ENCODE measurements at places on chromosomes 7 and 10.

- DNase-seq: no peak
These were observed 226.0 kb upstream of the NFE2L3 start for GRCh38 chr7:25926009-25926408.

DNA sequence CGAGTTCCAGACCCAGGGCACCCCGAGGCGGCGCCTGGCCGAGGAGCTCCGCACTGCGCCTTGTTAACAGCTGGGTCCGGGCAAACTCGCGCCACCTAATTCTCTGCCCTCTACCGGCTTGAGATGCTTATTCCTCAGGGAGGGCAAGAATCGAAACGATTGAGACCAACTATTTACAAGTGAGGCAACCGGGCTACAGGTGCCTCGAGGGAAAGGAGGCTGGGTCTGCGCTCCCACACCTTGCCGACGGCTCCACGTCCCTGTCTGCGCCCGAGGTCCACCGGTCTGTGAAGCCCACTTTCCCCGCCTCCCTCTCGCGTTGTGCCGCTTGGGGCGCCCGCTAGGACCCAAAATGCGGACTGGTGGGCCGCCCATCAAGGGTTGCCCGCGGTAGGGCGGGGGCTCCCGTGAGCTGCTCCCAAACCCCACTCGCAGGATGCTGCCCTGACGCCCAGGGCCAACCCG, 527 bp downstream of the AKR1B1 start:
- no peak for DNase-seq

DNA sequence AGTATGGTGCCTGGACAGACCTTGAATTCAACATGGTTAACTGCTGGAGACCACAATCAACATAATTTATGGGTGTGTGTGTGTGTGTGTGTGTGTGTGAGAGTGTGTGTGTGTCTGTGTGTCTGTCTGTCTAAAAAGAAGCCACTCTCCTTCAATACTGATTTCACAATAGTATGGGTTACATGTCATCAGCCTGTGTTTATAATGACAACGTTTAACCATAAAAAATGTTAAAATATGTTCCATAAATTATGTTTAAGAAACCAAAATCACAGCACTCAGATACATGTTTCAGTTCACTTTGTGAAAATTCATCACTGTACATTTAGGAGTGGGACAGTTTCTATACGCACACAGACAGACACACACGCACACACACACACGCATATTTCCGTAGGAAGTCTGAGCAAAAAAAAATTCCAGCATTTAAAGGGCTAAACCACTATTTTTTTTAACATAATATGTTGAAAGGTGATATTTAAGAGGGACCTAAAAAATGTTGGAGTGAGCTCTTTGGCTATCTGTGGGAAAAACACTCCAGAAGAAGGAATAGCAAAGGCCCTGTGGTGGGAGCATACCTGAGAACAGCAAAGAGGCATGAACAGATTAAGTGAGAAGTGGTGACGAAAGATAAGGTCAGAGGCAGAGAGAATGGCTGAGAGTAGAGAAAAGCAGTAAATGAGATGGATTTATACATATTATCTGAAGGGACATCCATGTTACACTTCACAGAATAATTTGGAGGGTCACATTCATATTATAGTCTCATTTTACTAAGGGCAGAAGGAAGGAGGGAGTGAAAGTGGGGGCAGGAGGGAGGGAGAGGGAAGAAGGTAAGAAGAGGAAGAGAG, 10.9 kb downstream of the PDZD8 start:
- no peak for DNase-seq

GRCh38 chr10:79116368-79116767, 47.6 kb downstream of the ZMIZ1 start:
- no peak for DNase-seq

GRCh38 chr10:129932182-129932581, 31.9 kb downstream of the EBF3 start:
- DNase-seq: no peak

DNA sequence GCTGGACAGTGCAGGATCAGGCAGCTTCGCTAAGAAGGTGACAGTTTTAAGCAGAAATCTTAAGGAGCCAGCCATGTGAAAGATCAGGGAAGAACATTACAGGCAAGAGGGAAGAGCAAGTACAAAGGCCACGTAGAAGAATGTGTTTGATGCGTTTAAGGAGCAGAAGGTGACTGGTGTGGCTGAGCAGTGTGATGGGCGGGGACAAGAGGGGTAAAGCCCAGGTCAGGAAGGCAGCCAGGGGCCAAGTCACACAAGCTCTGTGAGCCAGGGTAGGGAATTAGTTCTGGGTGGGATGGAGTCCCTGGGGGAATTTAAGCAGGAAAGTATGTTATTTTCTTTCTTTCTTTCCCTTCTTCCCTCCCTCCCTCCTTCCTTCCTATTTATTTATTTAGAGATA, 166.9 kb downstream of the SH3PXD2A start:
- DNase-seq: no peak

GRCh38 chr7:123154231-123154860, 45.4 kb downstream of the SLC13A1 start:
- peak; percentile 52 for DNase-seq

DNA sequence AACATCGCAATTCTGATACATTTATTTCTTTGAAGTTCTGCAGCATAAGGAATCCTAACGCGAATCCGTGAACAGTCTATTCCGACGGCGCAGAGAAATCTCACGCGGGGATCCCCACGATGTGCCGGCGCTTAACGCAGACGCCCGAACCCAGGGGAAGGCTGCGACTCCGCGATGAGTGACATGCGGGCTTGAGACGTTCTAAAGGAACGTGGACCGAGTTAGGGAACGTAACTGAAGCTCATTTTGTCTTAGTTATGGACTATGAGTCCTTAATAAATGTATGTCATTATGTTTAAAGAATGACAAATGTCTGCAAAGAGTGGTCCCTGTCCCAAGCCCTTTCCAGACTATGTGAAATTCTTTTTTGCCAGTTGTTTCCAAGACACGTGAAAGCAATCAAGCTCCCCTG, 995 bp upstream of the PARD3 start:
- DNase-seq: no peak

DNA sequence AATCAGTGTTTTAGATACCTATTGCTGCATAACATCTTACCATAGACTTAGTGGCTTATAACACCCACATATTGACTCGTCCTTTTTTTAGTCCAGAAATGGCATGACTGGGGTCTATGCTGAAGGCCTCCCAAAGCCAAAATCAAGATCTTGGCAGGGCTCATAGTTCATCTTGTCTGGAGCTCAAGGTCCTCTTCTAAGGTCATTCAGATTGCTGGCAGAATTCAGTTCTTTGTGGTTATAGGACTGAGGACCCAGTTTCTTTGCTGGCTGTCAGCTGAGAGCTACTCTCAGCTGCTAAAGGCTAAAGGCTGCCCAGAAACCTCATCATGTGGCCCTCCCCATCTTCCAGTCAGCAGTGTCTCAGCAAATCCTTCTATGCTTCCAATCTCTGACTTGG, 165.5 kb downstream of the FAM107B start:
- no peak for DNase-seq

DNA sequence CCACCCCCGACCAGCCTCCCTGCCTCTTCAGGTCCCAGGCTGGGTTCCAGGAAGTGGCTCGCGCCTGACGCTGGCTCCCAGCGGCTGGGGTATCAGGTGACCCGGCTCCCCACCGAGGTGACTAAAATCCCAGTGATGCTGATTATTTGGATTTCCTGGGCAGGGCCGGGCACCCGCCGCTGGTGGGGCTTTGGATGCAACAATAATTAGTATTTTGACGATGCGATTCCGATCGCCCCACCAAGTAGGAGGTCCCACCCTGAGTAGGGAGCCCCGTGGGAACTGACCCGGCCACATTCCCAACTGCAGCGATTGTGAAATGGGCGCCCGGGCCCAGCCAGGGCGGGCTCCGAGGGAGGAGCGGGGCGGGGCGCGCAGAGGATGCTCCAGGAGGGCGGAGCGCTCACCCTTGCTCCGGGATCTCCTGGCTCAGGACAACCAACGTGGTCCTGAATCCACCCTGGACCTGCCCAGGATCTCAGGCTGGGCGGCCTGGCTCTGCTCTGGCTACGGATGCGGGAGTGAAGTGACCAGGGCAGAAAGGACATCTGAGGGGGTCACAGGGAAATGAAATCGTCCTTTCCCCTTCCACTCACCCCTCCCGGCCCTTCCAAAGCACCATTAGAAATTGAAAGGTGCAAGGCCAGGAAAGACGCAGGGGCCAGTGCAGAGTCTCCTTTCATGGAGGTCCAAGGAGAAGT, 32.6 kb downstream of the DUSP5 start:
- no peak for DNase-seq

DNA sequence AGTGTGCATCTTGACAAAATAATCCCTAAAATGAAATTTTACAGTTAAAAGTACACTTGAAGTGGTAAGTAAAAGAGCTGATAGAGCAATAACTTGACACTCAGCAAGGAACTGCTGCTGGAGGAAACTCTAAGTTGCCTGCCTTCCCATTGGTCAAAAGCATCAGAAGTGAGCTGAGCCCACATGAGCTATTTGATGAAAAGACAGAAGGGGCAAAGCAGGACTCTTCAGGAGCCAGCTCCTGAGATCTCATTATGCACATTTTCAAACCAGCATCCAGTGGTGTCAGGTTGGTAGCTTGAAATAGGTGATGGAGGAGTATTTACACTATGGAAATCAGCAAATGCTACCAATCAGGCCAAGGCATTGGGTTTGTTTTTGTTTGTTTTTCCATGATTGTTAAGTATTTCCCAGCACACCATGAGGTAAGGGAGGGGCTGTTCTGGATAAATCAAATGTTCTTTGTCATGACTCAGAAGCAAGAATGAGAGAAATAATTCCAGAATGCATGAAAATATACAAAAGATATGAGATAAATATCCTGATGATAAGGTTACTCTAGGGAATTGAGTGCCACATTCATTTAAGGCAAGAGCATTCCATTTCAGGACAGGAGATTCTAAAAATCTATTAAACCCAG, 316.6 kb downstream of the SNX13 start:
- no peak for DNase-seq

- DNase-seq: no peak
These were observed 7.4 kb downstream of the INPP5A start for GRCh38 chr10:132544744-132545658.

DNA sequence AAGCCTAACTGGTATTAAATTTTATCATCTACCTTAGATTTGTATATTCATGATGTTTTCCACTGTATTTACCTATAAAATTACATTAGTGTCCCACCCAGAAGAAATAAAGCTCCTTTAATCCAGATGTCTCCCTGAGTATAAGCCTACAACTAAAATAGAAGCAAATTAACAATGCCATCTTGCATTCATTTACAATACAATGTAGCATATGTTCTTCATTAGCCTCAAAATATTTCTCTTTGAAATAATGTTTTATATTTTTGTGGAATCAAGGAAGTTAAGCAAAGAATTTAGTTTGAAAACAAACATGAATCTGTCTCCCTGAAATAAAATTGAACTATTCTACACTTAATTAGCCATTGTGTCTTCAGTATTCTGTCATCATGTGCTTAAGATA, 112.3 kb downstream of the CACNA2D1 start:
- DNase-seq: no peak

DNA sequence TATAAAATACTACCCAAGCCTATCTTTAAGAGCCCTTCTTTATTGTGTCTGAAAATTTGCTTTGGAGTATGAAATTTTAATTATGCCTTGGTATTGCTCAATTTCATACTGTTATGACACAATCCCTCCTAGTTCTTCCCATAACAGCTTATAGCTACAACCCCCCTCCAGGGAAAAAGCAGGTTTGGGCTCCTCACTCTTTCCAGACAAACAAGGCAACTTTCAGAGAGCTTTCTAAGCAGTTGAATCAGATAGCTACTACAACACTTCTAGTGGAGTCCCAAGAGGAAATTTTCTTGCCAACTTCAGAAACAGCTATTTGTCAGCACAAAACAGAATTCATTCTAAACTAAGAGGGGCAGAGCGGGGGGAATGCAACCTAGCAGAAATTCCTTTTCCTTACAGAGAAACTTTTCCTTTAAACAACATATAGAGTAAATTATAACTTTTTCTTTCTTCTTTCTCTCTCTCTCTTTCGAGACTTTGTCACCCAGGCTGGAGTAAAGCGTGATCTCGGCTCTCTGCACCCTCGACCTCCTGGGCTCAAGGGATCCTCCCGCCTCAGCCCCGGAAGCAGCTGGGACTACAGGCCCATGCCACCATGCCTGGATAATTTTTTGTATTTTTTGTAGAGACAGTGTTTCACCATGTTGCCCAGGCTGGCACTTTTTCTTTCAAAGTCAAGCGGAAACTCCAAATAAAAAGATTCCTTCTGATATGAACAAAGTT, 26.0 kb upstream of the JMJD1C start:
- no peak for DNase-seq

GRCh38 chr10:63727636-63728035, 206.4 kb downstream of the REEP3 start:
- DNase-seq: no peak

DNA sequence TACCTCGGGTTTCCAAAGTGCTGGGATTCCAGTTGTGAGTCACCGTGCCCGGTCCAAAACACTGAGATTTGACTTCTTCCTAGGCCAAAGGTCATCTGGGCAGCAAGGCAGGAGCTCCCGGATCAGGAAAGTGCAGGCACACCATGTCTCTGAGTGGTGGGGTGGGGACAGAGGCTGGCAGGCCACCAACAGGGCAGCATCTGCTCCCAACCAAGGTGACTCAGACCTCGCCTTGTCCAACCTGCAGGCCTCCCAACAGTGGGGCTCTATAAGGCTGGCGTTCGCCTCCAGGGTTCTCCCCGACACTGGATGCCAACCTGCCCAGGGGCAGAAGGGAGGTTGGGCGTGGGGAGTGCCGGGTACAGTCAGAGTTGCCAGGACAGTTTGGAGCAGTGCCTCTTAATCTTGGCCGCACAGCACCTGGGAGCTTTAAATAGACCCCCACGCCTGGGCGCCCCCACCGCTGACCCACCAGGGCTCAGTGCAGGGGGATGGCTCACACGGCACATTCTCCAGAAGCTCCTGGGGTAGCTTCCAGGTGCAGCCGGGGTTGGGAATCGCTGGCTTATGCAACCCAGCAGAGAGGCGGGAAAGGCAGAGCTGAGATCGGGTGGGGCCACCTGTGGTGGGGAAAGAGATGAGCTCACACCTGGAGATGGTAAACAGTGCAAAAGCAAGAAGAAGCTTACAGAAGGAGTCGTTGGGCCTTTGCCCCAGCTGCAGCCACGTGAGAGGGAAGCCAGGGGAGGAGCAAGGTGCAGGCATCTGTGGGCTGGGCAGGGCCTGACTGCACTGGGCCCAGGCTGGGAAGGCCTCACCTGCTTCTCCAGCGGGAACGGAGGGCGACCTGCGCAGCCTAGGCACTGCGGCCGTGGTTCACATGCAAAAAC, 10.9 kb downstream of the CALML5 start:
- DNase-seq: no peak

Data from NCI-H1417 treated with DMSO at 0.1 percent for 48 hours (cell line).